ENCODE measurements at places on chromosomes 13 and 19.

- DNase-seq = no peak
These were observed 53.3 kb upstream of the C13orf46 start for GRCh38 chr13:114027046-114027715.

DNA sequence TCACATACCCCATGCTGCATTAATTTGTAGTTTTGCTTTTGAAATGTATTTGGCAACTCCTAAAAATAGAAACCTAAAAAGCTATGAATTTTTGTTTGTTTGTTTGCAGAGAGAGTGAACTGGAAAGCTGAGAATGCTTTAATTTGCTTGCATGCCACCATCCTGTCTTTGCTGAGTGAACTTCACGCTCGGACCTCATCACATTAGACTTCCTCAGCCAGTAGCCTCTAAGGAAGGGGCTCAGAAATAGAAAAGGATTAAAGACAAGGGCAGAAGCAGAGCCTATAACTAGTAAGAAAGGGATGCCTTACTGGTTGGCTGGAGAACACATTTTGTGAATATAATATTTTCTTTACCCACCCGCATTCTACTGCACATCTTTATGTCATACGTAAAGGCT is 275.1 kb downstream of the DCLK1 start:
- DNase-seq = no peak

DNA sequence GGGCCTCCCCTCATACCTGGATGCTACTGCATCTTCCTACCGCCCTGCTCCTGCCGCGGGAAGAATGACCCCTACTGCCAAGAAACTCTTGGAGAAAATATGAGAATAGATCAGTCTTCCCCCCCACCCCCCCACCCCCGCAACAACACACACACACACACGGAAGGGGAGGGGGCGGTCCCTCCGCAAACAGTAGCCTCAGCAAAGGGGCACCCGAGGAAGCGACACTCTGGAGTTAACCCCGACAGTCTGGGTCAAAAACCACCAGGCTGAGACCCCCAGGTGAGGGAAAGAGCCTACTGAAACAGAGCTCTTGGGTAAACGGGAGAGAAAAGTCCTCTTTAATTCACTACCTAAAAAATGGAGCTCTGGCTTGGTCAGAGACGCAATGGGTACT is 1.2 kb downstream of the MED26 start:
- DNase-seq = no peak

- no peak for DNase-seq
These were observed 10.5 kb upstream of the GJA3 start for GRCh38 chr13:20171364-20171763.

- DNase-seq = no peak
These were observed 37.7 kb upstream of the MCF2L start for GRCh38 chr13:112931028-112931934.

DNA sequence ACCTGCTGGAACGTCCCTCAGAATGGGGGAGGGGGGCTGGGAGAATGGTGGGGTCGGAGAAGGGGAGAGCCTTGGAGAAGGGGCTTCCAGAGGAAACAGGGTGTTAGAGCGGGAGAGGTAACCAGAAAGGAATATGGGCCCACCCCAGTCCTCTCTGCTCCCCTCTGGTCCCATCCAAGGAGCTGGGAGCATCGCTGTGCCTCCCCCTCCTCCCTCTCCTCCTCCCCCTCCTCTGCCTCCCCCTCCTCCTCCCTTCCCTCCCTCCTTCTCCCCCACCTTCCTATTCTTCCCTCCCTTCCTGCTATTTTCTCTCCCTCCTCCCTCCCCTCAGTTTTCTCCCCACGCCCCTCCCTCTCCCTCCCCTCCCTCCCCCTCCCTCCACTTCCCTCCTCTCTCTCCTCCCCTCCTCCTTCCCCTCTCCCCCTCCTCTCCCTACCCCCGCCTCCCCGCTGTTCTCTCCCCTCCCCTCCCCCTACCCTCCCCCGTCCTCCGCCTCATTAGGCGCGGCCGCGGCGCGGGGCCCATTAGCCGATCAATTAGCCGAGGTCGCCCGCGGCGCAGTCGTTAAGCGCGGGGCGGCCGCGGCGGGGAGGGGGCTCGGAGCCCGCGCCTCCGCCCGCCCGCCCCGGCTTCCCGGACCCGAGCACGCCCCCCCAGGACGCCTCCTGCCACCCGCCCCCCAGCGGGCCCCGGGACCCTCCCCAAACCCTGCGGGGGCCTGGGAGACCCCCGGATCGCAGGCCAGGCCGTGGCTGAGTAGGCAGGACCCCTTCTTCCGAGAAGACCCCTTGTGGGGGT is 15.4 kb downstream of the TLE5 start:
- no peak for DNase-seq

- DNase-seq = no peak
These were observed 103.9 kb downstream of the ZIC5 start for GRCh38 chr13:99867535-99868257.

GRCh38 chr13:99875391-99875790 is 96.2 kb downstream of the ZIC5 start:
- no peak for DNase-seq

DNA sequence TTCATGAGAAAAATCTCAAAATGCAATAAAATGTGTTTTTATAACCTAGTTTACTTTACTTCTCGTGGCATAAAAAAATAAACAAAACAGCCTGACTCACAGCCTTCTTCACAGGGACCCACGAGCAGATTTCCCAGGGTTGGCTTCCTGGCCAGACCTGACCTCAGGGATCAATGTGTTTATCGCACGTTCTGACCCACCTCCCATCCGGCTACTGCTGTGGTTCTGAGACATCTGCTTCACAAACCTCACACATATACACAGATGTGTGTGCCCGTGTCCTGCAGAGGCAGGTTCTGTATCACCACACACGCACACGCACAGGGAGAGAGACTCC is 118.3 kb downstream of the COL4A2 start:
- no peak for DNase-seq

DNA sequence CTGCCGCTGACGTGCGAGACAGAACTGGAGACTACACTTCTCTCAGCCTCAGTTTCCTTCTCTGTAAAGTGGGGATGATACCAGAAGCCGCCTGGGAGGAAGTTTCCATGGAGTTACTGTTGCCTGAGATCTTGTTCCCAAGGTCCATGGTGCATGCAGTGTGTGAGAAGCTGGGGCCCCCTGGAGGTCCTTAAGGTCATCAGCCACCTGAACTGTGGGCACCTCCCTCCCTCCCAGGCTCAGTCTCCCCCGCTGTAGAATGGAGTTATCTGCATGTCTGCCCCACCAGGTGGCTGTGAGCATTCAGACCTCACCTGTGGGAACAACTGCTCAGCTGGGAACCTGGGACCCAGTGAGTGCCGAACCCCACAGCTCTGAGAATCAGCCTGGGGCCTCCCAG is 2.7 kb downstream of the CRX start:
- DNase-seq = no peak

DNA sequence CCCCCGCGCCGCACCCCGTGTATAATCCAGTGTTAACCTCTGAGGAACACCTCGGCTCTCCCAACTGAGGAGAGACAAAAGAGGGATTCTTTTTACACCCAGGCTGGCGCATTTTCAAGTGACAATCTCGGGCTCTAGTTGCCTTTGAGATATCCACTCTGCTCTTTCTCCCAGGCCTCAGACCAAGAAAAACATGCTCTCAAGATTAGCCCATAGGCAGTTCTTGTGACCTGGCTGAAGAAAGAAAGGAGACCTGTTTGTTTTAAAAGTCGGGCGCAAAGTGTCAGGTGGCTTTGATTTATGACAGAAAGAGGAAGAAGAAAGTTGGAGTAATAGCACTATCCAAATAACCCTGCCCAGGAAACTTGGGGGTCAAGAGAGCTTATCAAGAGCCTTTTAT is 27.3 kb downstream of the SHISA2 start:
- no peak for DNase-seq
